ENCODE measurements at places on chromosomes 3 and 15. TPM values are rescaled to one million over a fixed set of nuclear protein-coding genes. Genes with fewer than 3 reads are reported as not detected.
A peak's percentile ranks its signal among the peaks of the same experiment; 100 is the strongest.

Gene TMIE
- total RNA-seq: 0.90 TPM

DNA sequence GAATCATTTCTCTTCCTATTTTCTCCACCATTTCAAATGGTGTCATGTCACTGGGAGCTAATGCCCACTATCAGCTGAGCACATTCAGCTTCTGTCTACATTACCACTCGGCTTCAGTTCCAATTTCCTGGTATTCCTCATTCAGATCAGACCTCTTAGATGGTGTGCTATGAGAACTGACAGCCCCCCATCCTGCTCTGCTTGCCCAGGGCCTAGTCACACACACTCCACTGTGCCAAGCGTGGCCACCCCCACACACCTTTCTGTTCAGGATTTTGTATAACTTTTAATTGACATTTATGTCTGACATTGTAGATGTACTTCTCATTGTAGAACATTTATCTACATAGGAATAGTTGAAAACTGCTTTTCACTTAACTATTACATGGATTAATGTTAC lies 146.8 kb downstream of the CDIN1 start:
- H3K4me3 ChIP-seq: no peak overlapping the region
- no peak overlapping the region for H3K27ac ChIP-seq
- no peak for DNase-seq
- no peaks in the 10 kb centered on the region for H3K36me3 ChIP-seq

DNA sequence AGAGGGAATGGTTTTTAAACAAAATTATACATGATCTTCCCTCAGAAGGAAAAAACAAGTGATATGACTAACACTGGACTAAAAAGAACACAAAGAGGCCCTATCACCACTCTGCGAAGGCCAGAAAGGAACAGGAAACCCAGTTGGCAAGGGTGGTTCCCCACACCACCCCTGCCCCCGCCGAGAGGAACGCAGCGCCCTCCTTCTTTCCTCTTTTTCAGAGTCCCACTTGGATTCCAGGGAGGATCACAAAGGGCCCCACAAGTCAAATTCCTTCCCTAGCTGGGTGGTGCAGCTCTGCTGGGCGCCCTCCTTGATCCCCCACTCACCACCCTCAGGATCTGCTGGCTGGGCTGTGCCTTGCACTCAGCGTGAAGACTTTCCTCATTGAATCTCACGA lies 29.8 kb downstream of the PLA1A start:
- no peaks in the 10 kb centered on the region for H3K27me3 ChIP-seq
- H3K27ac ChIP-seq: no peak overlapping the region
- DNase-seq: no peak
- no peaks in the 10 kb centered on the region for H3K36me3 ChIP-seq
- H3K4me3 ChIP-seq: no peak overlapping the region

Gene GUCA1C
- not detected for total RNA-seq

Gene KBTBD8
- 26.0 TPM for total RNA-seq

DNA sequence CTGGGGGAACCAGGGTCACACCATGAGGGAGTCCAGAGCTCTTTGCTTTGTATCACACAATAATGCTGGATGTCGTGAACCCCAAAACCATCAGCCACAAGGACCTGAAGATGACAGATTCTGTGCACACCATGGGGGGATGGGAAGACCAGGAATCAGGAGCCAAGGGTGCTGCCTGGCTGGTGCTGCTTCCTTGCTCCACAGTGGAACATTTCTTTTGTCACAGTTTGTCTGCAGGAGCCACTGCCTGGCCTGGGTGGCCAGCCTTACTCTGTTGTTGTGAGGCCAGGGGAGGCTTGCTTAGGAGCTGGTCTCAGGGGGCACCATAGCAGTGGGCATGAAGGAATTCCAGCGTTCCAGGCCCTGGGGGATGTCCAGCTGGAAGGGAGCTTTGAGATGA lies 6.5 kb upstream of the TGM5 start:
- no peak overlapping the region for H3K27ac ChIP-seq
- H3K36me3 ChIP-seq: no peaks in the 10 kb centered on the region
- H3K4me3 ChIP-seq: no peak overlapping the region

Gene TRH
- total RNA-seq: not detected

- H3K27ac ChIP-seq: no peak overlapping the region
- no peak for DNase-seq
- peaks cover 10% of the 10 kb centered on the region for H3K4me1 ChIP-seq
- H3K36me3 ChIP-seq: no peaks in the 10 kb centered on the region
Measured at GRCh38 chr15:100898661-100899462, 19.2 kb downstream of the ALDH1A3 start.

Gene MAGEL2
- total RNA-seq: 4.5 TPM

DNA sequence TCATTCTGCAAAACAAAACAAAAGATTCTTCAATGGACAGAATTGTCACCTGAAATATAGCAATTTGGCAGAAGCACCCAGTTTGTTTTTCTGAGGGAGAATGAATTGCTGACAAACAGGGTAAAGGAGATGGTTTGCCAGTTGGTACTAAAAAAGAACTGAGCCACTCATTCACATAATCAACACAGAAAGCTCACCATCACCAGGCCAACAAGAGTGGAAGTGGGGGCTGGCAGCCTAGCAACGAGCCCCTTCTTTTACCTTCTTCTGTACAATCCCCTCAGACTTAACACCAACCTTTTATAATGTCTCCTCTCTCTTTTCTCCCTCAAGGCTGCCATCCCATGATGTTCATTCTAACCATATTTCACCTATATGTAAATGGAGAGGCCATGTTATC lies 5.9 kb downstream of the TOP2B start:
- H3K4me1 ChIP-seq: no peaks in the 10 kb centered on the region
- H3K36me3 ChIP-seq: no peaks in the 10 kb centered on the region
- no peak overlapping the region for H3K27ac ChIP-seq
- no peaks in the 10 kb centered on the region for H3K27me3 ChIP-seq

GRCh38 chr3:114122027-114122709 lies 56.7 kb downstream of the DRD3 start:
- H3K4me3 ChIP-seq: no peak overlapping the region
- no peaks in the 10 kb centered on the region for H3K36me3 ChIP-seq
- no peaks in the 10 kb centered on the region for H3K27me3 ChIP-seq
- DNase-seq: no peak

DNA sequence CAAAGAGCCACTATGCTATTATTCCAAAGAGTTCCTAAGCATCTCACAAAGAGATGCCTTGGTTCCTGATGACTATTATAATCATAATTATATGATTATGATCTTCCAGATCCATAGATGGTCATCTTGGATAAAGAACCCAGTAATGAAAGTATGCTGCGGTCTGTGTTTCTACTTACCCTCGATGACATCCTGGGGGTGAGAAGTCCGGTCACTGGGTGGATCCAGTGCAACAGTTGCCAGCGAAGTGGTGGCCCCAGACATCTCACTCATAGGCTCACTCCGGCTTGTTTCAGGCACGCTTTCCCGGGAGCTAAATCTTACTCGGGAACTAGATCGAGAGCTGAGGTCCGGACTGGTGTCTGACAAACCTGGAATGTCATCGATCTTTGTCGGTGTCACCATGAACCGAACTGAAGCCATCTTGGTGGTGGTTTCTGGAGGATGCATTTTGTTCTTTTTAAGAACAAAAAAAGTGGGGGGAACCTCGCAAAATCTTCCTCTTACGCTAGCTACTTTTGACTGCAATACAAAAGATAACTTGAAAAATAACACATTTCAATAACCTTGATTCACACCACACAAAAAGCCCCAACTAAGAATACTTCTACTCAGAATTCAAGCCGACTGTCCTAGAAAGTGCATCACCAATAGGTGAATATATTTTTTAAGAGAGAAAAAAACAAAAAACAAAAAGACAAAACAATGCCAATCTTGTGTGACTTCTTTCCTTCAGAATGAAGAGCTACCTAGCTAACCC lies 1.2 kb downstream of the SLC12A6 start:
- H3K27ac ChIP-seq: no peak overlapping the region
- no peak for DNase-seq
- H3K4me3 ChIP-seq: peak overlapping the region; percentile 65
- no peaks in the 10 kb centered on the region for H3K4me1 ChIP-seq

DNA sequence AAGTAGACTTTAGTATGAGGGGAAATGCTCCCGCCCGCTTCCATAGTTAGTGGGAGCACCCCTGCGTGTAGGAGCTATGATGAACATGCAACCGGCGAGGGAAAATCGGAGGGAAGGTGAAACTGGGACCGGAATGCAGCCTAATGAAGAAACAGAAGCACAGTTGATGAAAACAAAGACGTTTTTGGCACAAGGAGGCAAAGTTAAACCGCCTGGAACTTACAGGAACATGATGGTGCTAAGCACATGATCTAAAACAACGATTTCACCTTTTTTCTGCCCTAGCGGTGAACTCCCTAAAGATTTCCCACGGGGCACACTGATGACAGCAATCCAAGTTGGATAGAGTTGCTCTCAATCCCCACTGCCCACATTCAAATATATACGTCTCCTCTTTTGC lies 49.4 kb upstream of the SPATA12 start:
- peaks cover 11% of the 10 kb centered on the region for H3K4me1 ChIP-seq
- H3K27me3 ChIP-seq: no peaks in the 10 kb centered on the region
- no peaks in the 10 kb centered on the region for H3K36me3 ChIP-seq
- no peak for DNase-seq
- no peak overlapping the region for H3K4me3 ChIP-seq
- H3K27ac ChIP-seq: no peak overlapping the region

Gene CFAP100
- total RNA-seq: not detected

GRCh38 chr15:68389041-68389930 lies 42.7 kb downstream of the ITGA11 start:
- no peak overlapping the region for H3K27ac ChIP-seq
- no peak for DNase-seq
- H3K4me1 ChIP-seq: no peaks in the 10 kb centered on the region

- H3K36me3 ChIP-seq: no peaks in the 10 kb centered on the region
- no peak overlapping the region for H3K4me3 ChIP-seq
- H3K4me1 ChIP-seq: no peaks in the 10 kb centered on the region
Measured at GRCh38 chr3:65778968-65779367, 259.8 kb downstream of the MAGI1 start.

Gene TTLL13
- not detected for total RNA-seq

Gene EFCAB12
- 0.75 TPM for total RNA-seq

- no peaks in the 10 kb centered on the region for H3K36me3 ChIP-seq
- no peak overlapping the region for H3K4me3 ChIP-seq
- no peaks in the 10 kb centered on the region for H3K4me1 ChIP-seq
Measured at GRCh38 chr15:35768949-35769348, 223.0 kb upstream of the DPH6 start.

Gene BCHE
- total RNA-seq: 1.9 TPM

Gene DNAH1
- total RNA-seq: 1.5 TPM

- H3K27me3 ChIP-seq: no peaks in the 10 kb centered on the region
- H3K36me3 ChIP-seq: no peaks in the 10 kb centered on the region
- H3K4me3 ChIP-seq: no peak overlapping the region
Measured at GRCh38 chr15:48222627-48223026, 16.5 kb downstream of the SLC12A1 start.

GRCh38 chr3:59553076-59553475 lies 503.3 kb upstream of the CFAP20DC start:
- H3K4me1 ChIP-seq: no peaks in the 10 kb centered on the region
- DNase-seq: no peak
- no peak overlapping the region for H3K27ac ChIP-seq
- H3K4me3 ChIP-seq: no peak overlapping the region
- no peaks in the 10 kb centered on the region for H3K36me3 ChIP-seq
- H3K27me3 ChIP-seq: no peaks in the 10 kb centered on the region

Gene FOXB1
- 2.1 TPM for total RNA-seq

DNA sequence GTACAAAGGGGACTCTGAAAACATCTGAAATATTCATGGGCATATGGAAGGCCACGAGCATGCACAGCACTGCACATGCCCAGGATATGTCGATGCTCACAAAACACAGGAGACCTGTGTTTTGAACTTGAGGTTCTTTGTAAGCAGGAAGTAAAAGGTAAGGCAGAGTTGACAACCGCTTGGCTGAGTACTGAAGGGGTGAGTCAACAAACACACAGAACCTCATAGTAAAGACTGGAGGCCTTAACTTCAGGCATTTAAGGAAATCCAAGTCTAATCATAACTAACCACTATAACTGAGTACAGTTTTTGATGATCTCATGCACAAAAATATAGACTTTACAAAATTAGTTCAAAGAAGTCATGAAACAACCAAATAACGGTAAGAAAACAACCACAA lies 80.6 kb downstream of the MYO9A start:
- no peaks in the 10 kb centered on the region for H3K27me3 ChIP-seq
- no peak for DNase-seq
- no peak overlapping the region for H3K27ac ChIP-seq
- H3K36me3 ChIP-seq: no peaks in the 10 kb centered on the region

DNA sequence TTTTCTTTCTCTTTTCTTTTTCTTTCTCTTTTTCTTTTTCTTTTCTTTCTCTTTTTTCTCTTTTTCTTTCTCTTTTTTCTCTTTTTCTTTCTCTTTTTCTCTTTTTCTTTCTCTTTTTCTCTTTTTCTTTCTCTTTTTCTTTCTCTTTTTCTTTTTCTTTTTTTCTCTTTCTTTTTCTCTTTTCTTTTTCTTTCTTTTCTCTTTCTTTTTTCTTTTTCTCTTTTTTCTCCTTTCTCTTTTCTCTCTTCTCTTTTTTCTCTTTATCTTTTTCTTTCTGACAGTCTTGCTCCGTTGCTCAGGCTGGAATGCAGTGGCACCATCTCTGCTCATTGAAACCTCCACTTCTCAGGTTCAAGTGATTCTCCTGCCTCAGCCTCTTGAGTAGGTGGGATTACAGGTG lies 335.7 kb downstream of the SQOR start:
- H3K27me3 ChIP-seq: no peaks in the 10 kb centered on the region
- DNase-seq: no peak
- H3K4me3 ChIP-seq: no peak overlapping the region
- H3K27ac ChIP-seq: no peak overlapping the region

GRCh38 chr3:166367947-166368533 lies 530.8 kb upstream of the BCHE start:
- no peaks in the 10 kb centered on the region for H3K4me1 ChIP-seq
- no peak overlapping the region for H3K27ac ChIP-seq
- DNase-seq: no peak

GRCh38 chr15:42411884-42412283 lies 52.6 kb downstream of the CAPN3 start:
- H3K27ac ChIP-seq: no peak overlapping the region
- H3K4me1 ChIP-seq: no peaks in the 10 kb centered on the region
- H3K27me3 ChIP-seq: no peaks in the 10 kb centered on the region
- no peak overlapping the region for H3K4me3 ChIP-seq
- H3K36me3 ChIP-seq: peaks cover 14% of the 10 kb centered on the region
- no peak for DNase-seq

Gene TICRR
- 37.3 TPM for total RNA-seq

DNA sequence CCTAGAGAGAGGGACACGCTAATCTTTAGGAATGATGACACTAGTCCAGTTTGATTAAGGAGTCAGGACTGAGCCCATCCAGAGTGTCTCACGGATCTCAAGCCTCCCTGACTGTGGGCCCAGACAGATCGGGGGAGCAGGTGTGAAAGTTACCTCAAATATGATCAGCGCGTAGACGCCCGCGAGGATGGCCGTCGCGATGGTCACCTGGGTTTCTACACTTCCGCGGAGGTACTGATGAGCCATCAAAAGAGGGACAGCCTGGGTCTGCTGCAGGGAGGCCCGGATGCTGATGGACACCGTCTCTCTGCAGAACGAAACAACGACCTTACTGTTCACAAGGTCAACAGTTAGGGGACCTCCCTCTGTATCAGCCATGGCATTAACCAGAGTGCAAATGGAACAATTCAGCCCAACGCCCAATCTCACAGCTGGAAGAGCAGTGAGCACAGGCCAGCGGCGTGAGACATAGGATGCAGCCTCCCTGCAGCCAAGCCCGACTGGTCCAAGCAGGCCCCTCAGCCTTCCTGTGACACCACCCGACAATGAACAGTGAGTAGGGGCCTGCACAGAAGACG lies 84.4 kb downstream of the OCA2 start:
- H3K27ac ChIP-seq: no peak overlapping the region
- H3K4me3 ChIP-seq: no peak overlapping the region
- no peak for DNase-seq
- no peaks in the 10 kb centered on the region for H3K27me3 ChIP-seq

- H3K36me3 ChIP-seq: no peaks in the 10 kb centered on the region
- H3K4me3 ChIP-seq: no peak overlapping the region
- no peak overlapping the region for H3K27ac ChIP-seq
Measured at GRCh38 chr3:33229066-33229465, 10.5 kb upstream of the SUSD5 start.
